GM12878 (cell line): ENCODE measurements at places on chromosomes 4 and X. TPM values are rescaled to one million over a fixed set of nuclear protein-coding genes. Genes with fewer than 3 reads are reported as not detected.

DNA sequence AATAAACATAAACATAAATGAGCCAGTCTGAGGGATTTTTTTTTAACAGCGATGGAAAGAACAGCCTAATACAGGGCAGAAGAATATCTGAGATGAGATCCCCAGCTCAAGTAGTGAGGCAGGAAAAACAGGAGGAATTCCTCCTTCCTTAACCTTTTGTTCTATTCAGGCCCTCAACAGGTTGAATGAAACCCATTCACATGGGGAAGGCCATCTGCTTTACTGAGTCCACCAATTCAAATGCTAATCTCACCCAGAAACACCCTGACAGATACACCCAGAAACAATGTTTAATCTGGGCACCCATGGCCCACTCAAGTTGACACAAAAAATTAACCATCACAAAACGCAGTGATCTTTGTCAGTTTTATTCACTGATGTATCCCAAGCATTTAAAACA, 45.5 kb downstream of the SMIM31 start:
- no peak overlapping the region for H3K4me3 ChIP-seq
- no peaks in the 10 kb centered on the region for H3K27me3 ChIP-seq
- no peaks in the 10 kb centered on the region for H3K4me1 ChIP-seq
- DNase-seq: no peak

GRCh38 chrX:118807151-118808017, 16.2 kb upstream of the ZCCHC12 start:
- DNase-seq: peak; percentile 15
- H3K4me3 ChIP-seq: no peak overlapping the region
- H3K27me3 ChIP-seq: no peaks in the 10 kb centered on the region; the same call in 1 of the 2 replicates
- H3K27ac ChIP-seq: no peak overlapping the region

- H3K4me1 ChIP-seq: no peaks in the 10 kb centered on the region
- H3K4me3 ChIP-seq: peak overlapping the region; percentile 71
- H3K36me3 ChIP-seq: no peaks in the 10 kb centered on the region
- peak overlapping the region; percentile 48; the same call in 1 of the 2 replicates for H3K27ac ChIP-seq
These were observed 773 bp upstream of the TXLNG start for GRCh38 chrX:16785247-16786138.

- H3K4me3 ChIP-seq: no peak overlapping the region
- no peak overlapping the region for H3K27ac ChIP-seq
- H3K27me3 ChIP-seq: no peaks in the 10 kb centered on the region
- no peaks in the 10 kb centered on the region for H3K4me1 ChIP-seq
- H3K36me3 ChIP-seq: no peaks in the 10 kb centered on the region
These were observed 11.5 kb downstream of the RASGEF1B start for GRCh38 chr4:81460191-81460701.

Gene RP2
- 4.9 TPM in 2 replicates for total RNA-seq

Gene AADAT
- total RNA-seq: not detected in 2 replicates

Gene ARMCX1
- 0.08 TPM in 1 of 2 replicates, not detected in the other for total RNA-seq

Gene METTL14
- total RNA-seq: 34.9 and 40.2 TPM in 2 replicates
